ENCODE measurements at places on chromosomes 5 and 9. TPM values are rescaled to one million over a fixed set of nuclear protein-coding genes. Genes with fewer than 3 reads are reported as not detected.

DNA sequence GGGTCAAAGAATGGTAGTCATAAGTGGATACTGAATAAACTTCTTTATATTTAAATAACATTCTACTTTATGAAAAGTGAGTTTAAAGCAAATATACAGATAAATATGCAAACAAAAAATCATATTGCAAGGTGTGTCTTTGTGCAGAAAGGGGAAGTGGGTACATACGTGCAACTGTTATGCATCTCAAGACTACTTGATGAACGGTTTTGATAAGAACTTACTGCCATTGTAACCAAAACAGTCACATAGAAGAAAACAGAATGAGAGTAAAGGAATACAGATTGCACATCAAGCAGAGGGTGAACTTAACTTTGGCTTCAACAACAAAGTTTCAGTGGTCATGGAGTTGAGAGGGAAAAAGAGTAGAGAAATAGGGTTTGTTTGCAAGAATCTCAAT lies 9.9 kb downstream of the CAMK4 start:
- no peak overlapping the region for H3K27ac ChIP-seq
- no peak for DNase-seq
- no peak overlapping the region for H3K4me3 ChIP-seq
- no peaks in the 10 kb centered on the region for H3K27me3 ChIP-seq

DNA sequence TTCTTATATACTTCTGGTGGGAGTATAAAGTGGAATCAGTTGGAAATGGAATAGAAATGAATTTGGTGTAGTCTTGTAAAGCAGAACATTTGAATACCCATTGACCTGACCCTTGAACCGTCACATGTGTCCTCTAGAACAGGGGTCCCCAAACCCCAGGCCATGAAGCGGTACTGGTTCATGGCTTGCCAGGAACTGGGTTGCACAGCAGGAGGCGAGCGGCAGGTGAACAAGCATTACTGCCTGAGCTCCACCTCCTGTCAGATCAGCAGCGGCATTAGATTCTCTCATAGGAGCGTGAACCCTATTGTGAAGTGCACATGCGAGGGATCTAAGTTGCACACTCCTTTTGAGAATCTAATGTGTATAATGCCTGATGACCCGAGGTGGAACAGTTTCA lies 80.0 kb downstream of the RANBP17 start:
- H3K27me3 ChIP-seq = no peaks in the 10 kb centered on the region
- H3K27ac ChIP-seq = no peak overlapping the region
- peaks cover 12% of the 10 kb centered on the region for H3K4me1 ChIP-seq
- H3K4me3 ChIP-seq = no peak overlapping the region
- peak; percentile 48 for DNase-seq

GRCh38 chr9:129580211-129580915 lies 40.5 kb downstream of the C9orf50 start:
- H3K4me3 ChIP-seq = no peak overlapping the region
- DNase-seq = no peak
- H3K36me3 ChIP-seq = no peaks in the 10 kb centered on the region

DNA sequence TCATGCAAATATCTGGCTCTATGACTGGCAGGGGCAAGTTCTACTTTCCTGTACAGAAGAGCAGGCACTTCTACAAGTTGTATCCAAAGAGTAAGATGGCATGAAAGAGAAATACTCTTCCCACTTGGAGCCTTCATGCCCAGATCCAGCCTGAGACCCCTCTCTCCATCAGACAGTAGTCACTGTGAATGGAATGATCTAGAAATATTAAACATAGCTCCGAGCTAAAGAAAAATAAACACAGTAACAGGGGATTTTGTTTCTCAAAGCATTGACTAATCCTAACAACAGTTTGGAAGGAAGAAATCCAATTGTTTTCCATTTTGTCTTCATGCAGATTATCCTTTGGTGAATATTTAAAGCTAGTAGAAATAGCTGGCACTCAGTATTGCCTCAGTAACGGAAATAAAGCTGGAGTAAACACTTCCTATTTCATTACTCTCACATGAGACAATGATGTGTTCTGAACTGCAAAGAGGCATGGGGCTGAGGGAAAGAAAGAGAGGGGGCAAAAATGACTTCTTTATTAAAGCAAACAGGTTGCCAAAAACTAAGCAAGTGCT lies 100.0 kb downstream of the SEMA5A start:
- H3K27ac ChIP-seq = peak overlapping the region; percentile 24
- peaks cover 80% of the 10 kb centered on the region for H3K36me3 ChIP-seq
- DNase-seq = no peak
- H3K4me3 ChIP-seq = no peak overlapping the region

GRCh38 chr9:82799286-82799685 lies 263.7 kb downstream of the RASEF start:
- no peak overlapping the region for H3K4me3 ChIP-seq
- DNase-seq = no peak
- H3K4me1 ChIP-seq = no peaks in the 10 kb centered on the region
- no peaks in the 10 kb centered on the region for H3K27me3 ChIP-seq

GRCh38 chr5:44312374-44312773 lies 76.8 kb downstream of the FGF10 start:
- DNase-seq = no peak
- no peak overlapping the region for H3K4me3 ChIP-seq
- H3K27ac ChIP-seq = no peak overlapping the region
- H3K36me3 ChIP-seq = no peaks in the 10 kb centered on the region
- H3K4me1 ChIP-seq = no peaks in the 10 kb centered on the region

DNA sequence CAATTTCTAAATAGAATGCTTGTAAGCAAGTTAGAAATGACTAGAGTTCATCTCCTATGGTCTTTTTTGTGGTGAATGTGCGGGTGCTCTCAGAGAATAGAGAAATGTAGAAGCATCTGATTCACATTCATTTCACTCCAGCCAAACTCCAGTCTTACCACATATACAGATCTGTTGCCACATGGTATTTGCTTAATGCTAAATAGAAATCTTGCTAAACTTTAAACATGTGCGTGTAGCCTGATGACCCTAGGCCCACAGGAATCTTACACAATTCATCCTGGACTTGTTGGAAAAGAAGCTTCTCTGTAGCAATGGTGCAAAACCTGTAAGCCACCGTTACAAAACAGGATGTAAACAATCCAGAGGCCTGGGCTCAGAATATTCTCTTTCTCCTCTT lies 135.2 kb downstream of the PCSK1 start:
- H3K27me3 ChIP-seq = no peaks in the 10 kb centered on the region
- no peaks in the 10 kb centered on the region for H3K4me1 ChIP-seq
- no peak for DNase-seq
- no peak overlapping the region for H3K27ac ChIP-seq
- no peaks in the 10 kb centered on the region for H3K36me3 ChIP-seq

- no peak overlapping the region for H3K27ac ChIP-seq
- H3K36me3 ChIP-seq = no peaks in the 10 kb centered on the region
- H3K4me1 ChIP-seq = no peaks in the 10 kb centered on the region
- no peak overlapping the region for H3K4me3 ChIP-seq
These were observed 12.4 kb downstream of the IFNA1 start for GRCh38 chr9:21452681-21453080.

MEF2C gene
- 0.50 TPM for total RNA-seq

SPATA9 gene
- 0.70 TPM for total RNA-seq

TYRP1 gene
- not detected for total RNA-seq

SEMA5A gene
- total RNA-seq = 69.4 TPM

PCDHB6 gene
- 1.1 TPM for total RNA-seq

SH2D3C gene
- 0.74 TPM for total RNA-seq

FLT4 gene
- 5.0 TPM for total RNA-seq

JAKMIP2 gene
- 15.5 TPM for total RNA-seq

NMUR2 gene
- not detected for total RNA-seq

N4BP3 gene
- 14.3 TPM for total RNA-seq

All from endodermal cell (in vitro differentiated cells).